ENCODE measurements at places on chromosomes 5 and 9.

- no peak for DNase-seq
These were observed 21.1 kb upstream of the HSPA9 start for GRCh38 chr5:138596105-138596881.

GRCh38 chr9:28735738-28736342, 1162.6 kb upstream of the C9orf72 start:
- DNase-seq: no peak

GRCh38 chr5:168858994-168859393, 279.8 kb upstream of the PANK3 start:
- DNase-seq: no peak

DNA sequence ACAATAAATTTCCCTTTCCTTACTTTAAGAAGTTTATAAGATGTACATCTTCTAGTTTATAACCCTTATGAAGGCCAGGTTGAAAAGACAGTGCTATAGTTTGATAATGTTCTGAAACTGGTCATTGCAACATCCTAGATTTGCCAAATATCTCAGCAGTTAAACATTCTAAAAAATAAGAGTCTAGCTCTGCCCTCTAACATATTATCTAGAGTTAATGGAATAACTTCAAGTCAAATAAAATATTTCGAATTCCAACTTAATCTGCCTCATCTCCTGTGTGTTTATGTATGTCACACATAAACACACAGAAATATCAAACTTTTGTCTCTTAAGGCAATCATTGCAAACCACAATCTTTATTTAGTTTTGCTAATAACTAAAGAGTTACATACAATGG, 796.6 kb downstream of the TLE1 start:
- no peak for DNase-seq

- no peak for DNase-seq
These were observed 369.0 kb downstream of the CAAP1 start for GRCh38 chr9:26523577-26523976.

DNA sequence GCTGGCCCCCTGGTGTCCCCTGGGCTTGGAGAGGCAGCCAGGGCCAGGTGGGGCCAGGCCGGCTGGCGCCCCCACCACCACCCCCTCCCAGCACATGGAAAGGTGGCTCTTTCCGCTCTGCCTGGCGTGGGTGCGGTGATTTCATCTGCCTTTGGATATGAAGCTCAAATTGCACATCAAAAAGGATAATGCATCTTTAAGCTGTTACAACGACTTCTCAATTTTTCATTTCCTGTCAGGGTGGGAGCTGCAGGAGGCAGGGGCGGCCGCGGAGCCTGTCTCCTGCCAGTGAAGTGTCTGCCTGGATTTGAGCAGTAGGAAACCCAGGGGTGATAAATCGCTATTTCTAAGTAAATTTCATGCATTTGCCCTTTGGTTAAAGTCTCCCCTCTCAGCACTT, 169.2 kb upstream of the MVB12B start:
- no peak for DNase-seq

GRCh38 chr5:56143373-56143714, 89.8 kb downstream of the ANKRD55 start:
- DNase-seq: no peak

GRCh38 chr5:68818057-68818695, 275.6 kb upstream of the SLC30A5 start:
- no peak for DNase-seq

- no peak for DNase-seq
These were observed 1.3 kb downstream of the PSAT1 start for GRCh38 chr9:78298046-78298765.

- DNase-seq: no peak
These were observed 11.2 kb downstream of the KLHL9 start for GRCh38 chr9:21324047-21324446.

- DNase-seq: no peak
These were observed 59.3 kb downstream of the ZFAND5 start for GRCh38 chr9:72305707-72306106.

DNA sequence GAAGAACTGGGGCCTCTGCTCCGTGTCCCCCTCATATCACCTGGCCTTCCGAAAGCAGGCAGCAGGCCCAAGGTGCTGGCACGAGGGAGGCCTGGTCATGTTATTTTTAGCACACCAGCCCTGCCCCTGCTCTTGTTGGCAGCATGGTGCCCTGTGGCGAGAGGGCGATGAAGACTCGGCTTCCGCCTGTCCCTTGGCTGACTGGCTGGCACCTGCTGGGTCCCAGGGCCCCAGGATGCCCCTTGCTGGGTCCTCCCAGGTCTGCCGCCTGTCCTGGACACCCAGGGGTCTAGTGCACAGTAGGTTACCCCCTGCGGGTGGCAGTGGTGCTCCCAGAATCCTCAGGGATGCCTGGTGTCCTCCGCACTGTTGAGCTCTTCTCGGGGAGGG, 77.0 kb downstream of the RXRA start:
- no peak for DNase-seq

GRCh38 chr9:107983762-107984161, 494.2 kb upstream of the KLF4 start:
- DNase-seq: no peak

DNA sequence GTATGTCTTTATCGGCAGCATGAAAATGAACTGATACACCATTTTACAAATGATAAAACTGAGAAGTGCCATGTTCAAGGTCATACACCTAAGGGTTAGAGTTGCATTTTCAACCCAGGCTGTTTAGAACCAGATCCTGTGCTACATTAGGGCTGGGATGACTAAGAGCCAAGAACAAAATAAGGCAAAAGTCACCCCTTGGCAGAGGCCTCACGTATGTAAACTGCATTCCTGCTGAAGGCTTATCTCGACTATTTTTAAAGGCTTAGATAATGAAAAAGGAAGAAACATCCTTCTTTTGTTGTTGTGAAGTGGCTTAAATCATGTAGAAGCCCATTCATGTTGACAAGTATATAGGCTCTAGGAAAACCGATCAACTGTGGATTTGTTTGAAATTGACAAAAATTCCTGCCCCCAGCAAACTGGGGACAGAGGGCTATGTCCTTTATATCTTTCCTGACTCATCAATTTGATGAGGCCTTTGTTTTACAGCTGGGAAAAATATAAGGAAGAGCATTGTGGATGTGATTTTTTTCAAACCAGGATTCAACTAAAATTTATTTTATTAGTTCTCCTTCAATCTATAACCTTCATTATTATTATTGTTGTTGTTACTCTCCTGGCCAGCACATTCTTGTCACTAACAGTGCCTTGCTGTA, 196.5 kb downstream of the SNX18 start:
- DNase-seq: no peak

DNA sequence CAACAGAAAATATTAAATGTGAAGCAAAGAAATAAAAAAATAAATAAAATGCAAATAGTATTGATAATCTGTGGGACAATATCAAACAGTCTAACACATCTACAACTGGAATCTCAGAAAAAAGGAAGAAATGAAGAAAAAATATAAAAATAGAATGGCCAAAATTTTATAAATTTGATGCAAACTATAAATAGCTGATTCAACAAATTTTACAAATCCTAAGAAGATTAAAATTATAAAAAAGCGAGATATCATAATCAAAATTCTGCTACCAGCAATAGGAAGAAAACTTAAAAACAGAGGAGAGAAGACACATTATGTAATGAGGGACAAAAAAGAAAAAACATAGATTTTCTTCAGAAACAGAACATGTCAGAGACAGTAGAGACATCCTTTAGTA, 129.2 kb upstream of the IRX1 start:
- no peak for DNase-seq
